HCEC 1CT (cell line): ENCODE measurements at places on chromosomes 4 and X.
A peak's percentile ranks its signal among the peaks of the same experiment; 100 is the strongest.

DNA sequence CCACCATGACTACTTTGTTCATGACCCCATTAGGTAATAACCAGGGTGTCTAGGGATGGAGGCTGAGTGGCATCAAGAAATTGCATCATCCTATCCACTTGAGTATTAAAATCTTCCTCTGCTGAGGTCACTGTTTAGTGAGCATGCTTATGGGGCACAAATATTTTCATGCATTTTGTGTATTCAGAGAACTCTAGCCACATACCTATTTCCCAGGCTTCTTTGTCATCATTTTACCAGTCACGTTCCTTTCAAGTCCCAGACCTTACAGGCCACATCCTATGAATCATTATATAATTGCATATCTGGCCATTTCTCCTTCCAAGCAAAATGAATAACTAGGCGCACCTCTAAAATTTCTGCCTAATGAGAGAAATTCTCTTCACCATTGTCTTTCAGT lies 1882.9 kb upstream of the AGA start:
- DNase-seq, result no peak

- peak; percentile 35 for DNase-seq
Measured at GRCh38 chr4:84238247-84239090, 260.6 kb downstream of the NKX6-1 start.

- no peak for DNase-seq
Measured at GRCh38 chrX:39121903-39122302, 320.6 kb downstream of the MID1IP1 start.

DNA sequence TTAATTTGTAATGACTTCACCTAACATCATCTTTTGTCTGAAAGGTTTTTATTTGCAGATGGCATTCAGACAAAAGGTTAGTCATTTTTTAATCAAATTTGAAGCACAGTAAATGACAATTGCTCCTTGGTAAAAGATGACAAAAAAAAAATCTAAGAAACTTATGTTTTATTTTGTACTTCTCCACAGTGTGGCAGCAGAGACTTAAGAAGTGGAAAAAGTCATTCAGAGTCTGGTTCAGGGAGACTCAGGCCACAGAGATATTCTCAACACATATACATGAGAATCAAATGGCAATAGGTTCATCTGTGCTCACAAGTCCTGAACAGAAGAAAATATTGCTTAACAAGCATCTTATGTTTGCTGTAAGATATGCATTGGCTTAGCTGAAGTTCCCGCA lies 436.2 kb downstream of the KCNIP4 start:
- DNase-seq, result no peak

DNA sequence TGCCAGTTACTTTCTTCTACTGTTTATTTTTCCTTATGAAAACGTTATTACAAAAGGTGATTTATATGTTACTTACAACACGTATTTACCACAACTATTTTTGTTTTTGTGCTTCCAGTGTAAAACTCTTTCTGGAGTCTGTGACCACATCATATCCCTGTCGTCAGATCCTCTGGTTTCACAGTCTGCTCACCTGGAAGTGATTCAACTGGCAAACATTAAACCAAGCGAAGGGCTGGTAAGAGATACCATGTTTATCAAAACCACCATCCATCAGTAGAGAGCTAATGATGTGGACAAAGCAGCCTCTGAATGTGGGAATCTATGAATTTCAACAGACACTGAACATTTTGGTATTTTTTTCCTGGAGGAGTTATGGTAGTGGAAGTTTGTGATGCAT lies 116.1 kb downstream of the CNKSR2 start:
- no peak for DNase-seq

GRCh38 chr4:130393642-130394041 lies 1297.7 kb downstream of the C4orf33 start:
- peak; percentile 4 for DNase-seq

DNA sequence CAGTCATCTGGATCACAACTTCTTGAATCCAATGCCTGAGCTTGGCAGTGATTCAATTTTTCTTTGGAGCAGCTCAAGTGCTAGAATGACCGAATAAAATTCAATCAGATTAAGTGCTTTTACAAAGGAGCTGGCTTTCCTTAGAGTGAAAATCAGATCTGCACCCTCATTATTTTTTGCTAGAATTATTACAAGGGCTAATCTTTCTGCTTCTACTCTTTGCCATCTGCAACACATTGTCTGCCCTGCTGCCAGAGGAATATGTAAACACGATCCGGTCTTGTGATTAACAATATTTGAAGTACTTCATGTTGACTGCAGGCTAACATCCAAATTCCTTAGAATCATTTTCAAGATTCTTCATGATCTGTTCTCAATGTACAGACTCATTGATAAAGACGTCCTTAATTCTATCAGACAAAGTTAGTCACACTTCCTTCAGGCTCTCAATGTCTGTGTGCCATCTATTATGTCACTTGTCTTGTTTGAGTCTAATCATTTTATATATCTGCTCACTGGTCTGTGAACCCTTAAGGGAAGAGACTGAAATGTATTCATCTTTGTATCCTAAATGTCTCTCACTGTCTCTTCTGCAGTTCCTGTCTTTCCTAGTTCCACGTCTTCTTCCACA lies 531.2 kb downstream of the GALNTL6 start:
- no peak for DNase-seq

DNA sequence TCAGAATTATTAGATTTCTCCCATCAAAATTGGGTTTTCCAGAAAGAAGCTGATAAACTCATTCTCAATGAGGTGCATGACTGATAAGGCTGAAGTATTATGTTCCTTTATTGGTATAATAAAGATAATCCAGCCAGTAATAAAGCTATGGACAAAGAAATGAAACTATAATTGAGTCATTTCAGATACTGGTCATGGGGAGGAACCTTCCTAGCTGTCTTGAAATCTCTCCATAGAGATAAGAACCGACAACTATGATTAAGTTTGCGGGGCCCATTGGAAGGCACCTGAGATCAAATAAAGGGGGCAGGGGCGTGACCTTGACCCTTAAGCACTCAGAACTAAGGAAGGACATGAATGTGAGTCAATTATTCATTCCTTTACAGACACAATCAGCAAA lies 47.8 kb downstream of the RAI2 start:
- DNase-seq, result no peak

DNA sequence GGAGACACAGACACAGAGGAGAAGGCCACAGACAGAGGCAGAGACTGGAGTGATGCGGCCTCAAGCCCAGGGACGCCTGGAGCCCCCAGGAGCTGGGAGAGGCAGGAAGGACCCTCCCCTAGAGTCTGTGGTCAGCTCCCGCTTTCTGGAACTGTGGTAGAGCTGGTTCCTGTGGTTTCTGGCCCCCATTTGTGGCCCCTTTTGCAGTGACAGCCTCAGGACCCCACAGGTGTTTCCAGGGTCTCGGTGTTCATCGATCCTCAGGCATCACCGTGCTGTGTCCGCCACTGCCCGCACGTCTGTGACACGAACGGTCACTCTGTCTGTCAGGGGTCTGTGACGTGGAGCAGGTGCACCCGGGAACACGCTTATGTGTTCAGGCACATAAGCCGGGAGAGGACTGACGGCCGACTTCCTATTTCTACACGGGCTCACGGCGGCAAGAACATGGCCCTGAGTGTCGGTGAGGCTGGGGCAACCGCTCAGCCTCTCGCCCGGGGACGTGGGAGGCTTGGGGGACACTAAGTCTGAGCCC lies 7.9 kb downstream of the GTPBP6 start:
- no peak for DNase-seq

GRCh38 chr4:13700021-13700857 lies 72.7 kb upstream of the BOD1L1 start:
- DNase-seq, result peak; percentile 81

GRCh38 chr4:101708293-101709039 lies 82.1 kb upstream of the BANK1 start:
- peak; percentile 10 for DNase-seq

- DNase-seq, result no peak
Measured at GRCh38 chrX:119398587-119398973, 556 bp upstream of the SLC25A43 start.

- DNase-seq, result no peak
Measured at GRCh38 chr4:3313556-3314228, 20.9 kb downstream of the RGS12 start.

DNA sequence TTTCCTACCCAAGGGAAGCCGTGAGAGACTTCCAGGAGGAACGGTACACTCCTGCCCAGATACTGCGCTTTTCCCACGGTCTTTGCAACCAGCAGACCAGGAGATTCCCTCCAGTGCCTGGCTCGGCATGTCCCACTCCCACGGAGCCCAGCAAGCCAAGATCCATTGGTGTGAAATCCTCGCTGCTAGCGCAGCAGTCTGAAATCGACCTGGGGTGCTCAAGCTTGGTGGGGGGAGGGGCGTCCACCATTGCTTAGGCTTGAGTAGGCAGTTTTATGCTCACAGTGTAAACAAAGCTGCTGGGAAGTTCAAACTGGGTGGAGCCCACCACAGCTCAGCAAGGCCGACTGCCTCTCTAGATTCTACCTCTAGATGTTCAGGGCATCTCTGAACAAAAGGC lies 284.8 kb upstream of the FGF13 start:
- DNase-seq, result no peak

DNA sequence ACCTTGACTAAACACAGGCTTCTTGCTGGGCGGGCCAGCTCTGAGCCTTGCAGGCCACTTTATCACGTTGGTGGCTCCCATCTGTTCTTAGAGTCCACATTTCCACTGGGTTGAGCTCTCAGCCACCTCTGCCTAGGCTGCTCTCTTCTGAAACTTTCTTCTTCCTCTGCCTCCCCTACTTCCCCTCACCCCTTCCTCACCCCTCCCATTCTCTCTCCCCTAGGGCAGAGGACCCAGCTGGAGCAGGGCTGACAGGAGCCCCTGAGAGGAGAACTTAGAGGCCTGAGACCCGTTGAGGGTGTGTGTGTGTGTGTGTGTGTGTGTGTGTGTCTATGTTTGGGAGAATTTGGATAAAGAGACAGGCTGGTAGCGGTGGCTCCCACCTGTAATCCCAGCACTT lies 19.9 kb upstream of the TMSB4X start:
- DNase-seq, result no peak
